Tongue (tissue), 3 donors: ENCODE measurements at places on chromosomes 5 and 9. TPM values are rescaled to one million over a fixed set of nuclear protein-coding genes. Genes with fewer than 3 reads are reported as not detected.

Gene TMEM252
- total RNA-seq, result not detected

GRCh38 chr5:149267241-149267973, 4.3 kb upstream of the AFAP1L1 start:
- no peak for DNase-seq

GRCh38 chr5:104635227-104635626, 1072.6 kb upstream of the NUDT12 start:
- DNase-seq, result no peak

Gene LHX3
- not detected for total RNA-seq

- no peak for DNase-seq
Observed at GRCh38 chr9:77532607-77533006, 115.5 kb downstream of the GNA14 start.

- no peak for DNase-seq
Observed at GRCh38 chr5:168269937-168270330, 21.5 kb upstream of the WWC1 start.

Gene AK8
- total RNA-seq, result 0.31 TPM

Gene NR5A1
- total RNA-seq, result not detected

DNA sequence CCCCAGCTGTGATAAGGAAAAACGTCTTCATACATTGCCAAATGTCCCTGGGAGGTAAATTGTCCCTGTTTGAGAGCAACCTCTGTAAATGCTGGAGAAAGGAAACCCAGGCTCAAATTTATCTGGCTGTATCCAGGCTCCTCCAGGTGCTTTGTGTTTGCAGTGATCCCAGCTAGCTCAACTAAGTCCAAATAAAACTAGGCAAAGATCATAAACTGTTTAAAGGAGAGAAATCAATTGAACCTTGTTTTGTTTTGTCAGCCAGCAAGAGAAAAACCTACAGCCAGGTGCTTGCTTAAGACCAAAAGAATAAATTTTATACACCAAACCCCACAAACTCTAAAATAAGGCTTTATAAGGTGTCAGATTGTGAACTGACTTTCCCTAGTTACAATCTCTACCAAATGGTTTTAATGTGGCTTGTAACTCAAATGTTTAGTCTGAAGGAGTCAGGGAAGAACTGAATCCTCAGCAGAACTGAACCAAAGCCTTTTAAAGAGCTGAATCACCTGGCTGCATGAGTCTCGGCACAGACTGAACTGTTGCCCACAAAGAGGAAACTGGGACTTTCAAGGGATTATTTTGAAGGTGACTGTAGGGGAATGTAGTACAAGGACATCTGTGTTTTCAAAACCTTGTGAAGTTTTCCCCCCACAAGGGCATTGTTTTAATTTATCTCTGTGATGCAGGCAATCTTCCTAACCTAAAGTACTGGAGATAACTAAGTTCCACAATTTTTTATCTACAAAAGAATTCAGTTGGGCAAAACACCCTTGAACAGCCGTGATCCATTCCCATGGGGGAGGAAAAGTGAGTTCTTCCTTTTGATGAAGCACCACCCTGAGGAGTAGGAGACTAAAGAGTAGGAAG, 201.7 kb upstream of the TARS1 start:
- no peak for DNase-seq
